ENCODE measurements at places on chromosomes 2 and 18.
A peak's percentile ranks its signal among the peaks of the same experiment; 100 is the strongest.

DNA sequence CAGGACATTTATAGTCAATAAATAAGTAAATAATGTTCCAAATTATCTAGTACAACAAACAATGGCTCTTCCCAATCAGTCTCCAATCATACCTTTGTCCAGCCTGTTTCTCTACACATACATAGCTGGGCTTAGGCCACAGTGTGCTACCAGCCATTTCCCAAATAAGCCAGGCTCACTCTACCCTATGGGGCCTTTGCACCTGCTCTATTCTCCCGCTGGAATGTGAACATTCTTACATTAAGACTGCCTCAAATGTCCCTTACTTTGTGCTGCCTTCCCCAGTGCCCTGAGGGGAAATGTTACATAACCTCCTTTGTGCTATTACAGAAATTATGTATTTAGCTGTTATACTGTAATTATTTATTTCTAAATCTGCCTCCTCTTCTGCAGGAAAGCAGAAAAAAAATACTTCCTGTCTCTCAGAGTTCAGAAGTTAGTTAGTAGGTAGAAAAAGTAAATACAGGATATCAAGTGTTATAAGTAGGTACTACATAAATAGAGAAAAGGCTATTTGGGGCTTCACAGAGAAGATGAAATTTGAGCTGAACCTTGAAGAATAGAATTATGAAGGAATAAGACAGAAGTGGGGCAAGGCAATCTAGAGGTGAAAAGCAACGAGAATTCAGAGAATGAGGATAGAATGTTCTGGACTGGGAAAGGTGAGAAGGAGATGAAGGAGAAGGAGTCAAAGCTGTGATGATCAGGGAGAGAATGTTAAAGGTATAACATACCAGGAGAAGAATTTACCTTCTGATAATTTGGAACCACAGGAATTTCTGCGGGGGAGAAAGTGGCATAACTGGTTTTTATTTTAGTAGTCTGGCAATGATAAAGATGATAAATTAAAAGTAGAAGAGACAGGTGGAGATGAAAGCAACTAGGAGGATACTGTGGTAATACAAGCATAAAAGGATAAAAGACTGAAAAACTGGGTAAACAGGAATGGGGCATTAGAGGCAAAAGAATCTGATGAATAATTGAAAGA is 37.0 kb downstream of the ROCK1 start:
- DNase-seq: no peak

DNA sequence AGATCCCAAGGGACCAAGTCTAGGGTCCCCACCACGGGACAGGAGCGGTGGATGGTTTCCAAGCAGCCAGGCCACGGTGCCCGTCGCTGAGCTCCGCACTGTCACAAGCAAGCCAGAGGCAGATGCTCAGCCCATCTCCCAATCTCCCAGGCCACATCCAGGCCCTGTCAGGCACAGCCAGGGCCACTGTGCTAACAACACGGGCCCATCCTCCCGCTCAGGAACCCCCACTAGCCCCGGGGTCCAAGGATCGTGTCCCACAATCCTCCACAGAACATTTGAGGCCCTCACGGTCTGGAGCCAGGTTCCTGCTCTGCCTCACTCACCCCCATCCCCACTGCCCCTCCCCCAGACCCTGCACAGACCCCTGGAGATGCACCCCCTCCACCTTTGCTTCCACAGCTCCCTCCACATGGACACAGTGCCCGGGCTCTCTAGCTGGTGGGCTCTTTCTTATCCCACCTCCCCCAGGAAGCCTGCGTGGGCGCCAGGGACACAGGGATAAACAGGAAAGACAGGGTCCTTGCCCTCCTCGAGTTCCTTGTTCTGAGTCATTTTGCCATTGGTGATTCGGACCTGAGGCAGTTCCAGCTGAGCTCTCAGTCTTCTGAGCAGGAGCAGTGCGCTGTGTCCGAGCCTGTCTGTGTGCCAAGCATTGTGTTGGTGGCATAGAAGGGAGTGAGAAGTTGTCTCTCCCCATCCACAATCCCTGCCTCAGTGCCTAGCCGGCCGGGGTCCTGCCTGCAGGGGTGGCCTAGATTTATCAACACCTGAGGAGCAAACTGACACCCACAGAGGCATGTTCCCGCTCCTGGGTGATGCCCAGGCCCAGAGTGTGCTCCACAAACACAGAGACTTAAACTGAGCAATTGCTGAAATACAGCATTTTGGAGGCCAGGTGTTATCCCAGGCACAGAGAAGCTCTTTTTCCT is 7.0 kb downstream of the CROCC2 start:
- no peak for DNase-seq

GRCh38 chr2:160325418-160325817 is 125.3 kb upstream of the ITGB6 start:
- DNase-seq: no peak

DNA sequence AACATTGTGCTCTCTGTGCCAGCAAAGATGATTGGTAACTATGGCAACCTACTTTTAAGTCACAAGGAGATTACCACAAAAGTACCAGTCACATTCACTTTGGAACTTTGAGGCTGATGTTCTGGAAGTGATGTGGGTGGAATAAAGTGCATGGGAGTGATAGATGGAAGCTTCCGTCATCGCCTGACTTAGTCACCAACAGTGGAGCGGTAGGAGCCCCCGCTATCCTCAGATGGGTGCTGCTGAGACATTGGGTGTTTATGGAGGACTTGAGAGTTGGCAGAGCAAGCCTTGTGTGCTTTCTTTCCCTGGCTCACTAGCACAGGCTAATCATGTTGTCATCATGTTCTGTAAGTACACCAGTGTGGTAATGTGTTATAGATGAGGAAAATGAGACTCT is 4.6 kb downstream of the PPP1R7 start:
- DNase-seq: no peak

DNA sequence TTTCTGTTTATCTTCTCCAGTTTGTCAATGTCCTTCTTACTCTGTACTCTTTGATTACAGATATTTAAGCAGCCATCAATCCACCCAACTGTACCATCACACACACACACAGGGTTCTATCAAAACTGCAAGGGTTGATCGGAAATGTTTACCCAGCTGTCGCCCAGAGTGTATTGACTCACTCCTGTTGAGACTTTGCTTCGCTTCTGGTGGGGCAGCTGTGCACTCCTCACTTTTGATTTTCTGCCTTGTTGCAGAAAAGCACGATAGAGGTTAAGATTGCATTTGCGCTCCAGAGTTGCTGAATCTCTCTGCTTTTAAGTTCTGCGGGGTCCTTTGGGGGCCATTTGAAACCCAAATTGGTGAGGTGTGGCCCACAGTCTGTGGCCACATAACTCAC is 216.2 kb downstream of the SETBP1 start:
- no peak for DNase-seq

DNA sequence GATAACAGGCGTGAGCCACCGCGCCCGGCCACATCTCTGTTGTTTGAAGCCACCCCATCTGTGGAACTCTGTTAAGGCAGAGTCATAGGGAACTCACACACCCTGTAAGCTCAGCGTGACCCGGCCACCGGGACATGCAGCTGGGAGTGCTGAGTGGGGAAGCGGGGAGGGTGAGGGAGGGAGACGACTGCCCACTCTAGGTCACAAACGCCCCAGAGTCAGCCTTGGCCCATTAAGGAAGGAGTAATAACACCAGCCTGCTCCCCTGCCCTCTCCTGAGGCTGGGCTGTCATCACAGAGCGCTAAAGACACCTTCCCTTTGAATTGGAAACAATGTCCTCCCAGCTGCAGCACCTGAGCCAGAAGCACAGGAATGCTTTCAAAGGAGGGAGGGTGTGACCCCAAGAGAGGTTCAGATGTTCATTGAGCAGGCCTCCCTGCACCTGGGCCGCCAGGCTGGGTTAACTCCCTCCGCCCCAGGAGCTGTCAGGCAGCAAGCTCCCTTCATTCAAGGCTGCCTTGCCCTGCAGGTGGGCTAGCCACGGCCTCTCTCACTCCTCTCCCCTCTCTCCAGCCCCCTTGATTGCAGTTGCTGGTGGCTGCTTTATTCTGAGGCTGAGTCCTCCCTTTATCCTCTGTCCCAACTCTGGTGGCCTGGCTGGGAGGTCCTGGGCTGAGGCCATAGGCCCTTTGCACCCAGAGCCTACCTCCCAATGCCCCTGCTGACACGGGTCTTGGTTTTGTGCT is 77.2 kb upstream of the HPCAL1 start:
- no peak for DNase-seq

DNA sequence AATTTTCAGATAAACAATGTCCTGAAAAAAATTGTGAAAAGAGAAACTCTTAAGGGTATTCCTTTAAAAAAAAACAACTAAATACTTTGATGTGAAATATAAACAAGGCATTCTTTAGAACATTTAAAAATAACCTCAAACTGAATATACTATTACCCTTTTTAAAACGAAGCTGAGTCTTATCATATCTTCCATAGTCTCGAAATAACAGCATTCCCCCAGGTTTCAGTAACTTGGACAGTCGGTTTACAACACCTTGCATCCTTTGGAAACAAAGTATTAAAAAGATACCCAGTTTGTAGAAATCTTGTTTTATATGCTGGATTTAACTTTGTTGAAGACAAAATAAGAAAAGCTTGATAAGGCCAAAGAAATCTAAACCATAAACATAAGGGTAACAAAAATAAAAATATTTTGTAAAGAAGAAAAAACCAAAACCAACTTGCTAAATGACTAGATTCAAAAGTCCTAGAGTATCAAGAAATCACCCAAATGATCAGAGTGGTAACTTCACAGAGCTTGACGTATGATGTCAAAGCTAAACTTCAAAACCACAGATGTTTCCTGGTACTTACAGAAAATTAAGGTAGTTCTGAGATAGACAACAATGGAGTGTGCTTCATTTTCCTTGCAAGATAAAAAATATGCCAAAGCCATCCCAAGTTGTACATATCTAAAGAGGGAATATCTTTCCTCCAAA is 107.8 kb downstream of the METTL8 start:
- DNase-seq: no peak

GRCh38 chr2:203583701-203584100 is 48.6 kb upstream of the RAPH1 start:
- peak; percentile 80 for DNase-seq

GRCh38 chr2:14011190-14011589 is 621.3 kb upstream of the LRATD1 start:
- DNase-seq: no peak

DNA sequence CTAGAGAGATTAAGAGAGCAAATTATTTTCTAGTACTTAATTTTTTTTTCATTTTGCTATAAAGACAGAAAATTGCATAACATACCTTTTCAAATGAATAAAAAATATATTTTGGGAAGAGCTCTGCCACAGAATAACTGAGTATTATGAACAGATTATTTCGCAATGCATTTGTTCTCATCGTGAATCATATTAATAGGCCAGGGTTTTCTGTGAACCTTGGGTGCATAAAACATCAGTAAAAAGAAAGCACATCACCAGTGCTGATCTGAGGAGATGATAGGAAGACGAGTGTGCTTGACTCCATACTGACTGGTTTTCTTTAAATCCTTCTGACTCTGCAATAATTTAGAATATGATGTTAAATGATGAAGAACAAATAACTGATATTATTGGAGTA is 409.1 kb downstream of the CPS1 start:
- DNase-seq: no peak

DNA sequence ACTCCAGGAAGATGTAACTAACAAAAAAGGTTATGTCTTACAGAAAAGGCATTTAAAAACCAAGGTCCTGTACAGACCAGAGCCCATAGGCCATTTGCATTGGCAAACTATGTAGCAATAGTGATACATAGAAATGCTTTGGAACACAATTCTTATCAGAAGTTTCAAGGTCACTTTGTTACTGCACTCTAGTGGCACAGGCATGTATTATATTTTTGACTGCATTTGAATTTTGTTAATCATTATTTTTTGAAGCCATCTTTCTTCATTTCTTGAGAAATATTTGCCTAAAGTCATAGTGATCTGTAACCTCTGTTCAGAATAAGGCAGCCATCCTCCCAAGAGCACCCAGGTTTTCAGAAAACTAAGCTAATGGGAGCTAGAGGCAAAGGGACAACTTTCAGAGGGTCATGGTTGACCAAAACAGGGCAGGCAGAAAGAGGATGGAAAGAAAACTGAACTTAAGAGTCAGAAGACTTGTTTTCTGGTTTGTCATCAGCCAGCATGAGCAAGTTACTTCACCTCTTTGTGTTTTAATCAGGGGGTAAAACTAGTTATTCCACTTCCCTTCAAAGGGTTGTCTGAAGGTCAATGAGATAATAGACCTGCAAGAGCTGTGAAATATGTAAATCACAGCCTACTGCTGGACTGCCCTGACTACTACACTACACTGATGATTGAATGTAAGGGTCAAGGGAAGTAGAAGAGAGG is 41.5 kb downstream of the SLC38A11 start:
- DNase-seq: peak; percentile 23

GRCh38 chr2:227805578-227805977 is 8.1 kb upstream of the CCL20 start:
- no peak for DNase-seq

DNA sequence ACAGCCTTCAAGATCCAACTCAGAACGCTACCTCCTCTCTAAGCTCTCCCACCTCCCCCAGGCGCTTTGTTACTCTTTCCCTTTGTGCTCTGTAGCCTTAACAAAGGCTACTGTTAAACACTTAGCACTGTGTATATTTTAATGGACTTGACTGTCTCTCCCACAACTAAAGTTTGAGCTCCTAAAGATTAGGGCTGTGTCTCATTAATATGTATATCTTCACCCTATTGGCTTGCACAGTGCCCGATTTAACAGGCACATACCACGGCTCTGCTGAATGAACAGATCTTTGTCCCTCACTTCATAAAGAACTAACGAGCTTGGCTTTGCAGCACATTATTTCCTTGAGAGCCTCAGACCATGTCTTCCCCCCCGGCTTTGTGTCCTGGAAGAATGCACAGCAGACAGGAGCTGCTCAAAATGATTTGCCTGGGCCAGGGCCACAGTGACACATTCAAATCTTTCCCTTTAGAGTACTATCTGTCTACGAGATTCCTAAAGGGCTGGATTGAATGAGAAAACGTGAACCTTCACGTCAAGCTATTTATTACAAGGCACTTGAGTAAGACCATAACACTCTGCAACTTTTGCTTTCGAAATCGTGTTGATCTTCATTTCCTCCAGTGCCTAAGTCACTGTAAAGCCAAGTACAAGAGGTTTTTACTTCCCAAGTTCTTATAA is 22.1 kb downstream of the ABHD3 start:
- no peak for DNase-seq

DNA sequence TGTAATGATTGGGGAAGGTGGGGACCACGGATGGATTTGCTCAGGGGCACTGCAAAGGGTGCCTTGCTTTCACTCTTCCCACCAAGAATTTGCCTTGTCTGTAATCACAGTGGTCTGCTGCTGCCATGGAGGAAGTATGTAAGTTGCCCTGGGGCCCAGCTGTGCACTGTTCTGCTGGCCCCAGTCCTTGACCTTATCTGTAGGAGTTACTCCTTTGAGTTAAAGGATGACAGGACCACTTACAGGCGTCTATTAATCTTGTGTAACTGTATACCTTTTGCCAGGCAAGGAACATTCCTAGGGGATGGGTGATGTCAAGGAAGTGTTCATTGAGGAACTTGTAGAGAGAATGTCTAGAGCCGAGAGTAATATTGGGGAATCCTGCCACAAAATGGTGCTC is 212.8 kb upstream of the LRRTM1 start:
- no peak for DNase-seq

GRCh38 chr2:136305517-136306192 is 187.7 kb upstream of the CXCR4 start:
- peak; percentile 53 for DNase-seq

Data from A172 (cell line).